Esophagus squamous epithelium (tissue), 5 donors: ENCODE measurements at places on chromosomes 5 and 9.

- DNase-seq: no peak
- H3K36me3 ChIP-seq: no peaks in the 10 kb centered on the region
Measured at GRCh38 chr9:99167694-99168093, 54.0 kb downstream of the ALG2 start.

DNA sequence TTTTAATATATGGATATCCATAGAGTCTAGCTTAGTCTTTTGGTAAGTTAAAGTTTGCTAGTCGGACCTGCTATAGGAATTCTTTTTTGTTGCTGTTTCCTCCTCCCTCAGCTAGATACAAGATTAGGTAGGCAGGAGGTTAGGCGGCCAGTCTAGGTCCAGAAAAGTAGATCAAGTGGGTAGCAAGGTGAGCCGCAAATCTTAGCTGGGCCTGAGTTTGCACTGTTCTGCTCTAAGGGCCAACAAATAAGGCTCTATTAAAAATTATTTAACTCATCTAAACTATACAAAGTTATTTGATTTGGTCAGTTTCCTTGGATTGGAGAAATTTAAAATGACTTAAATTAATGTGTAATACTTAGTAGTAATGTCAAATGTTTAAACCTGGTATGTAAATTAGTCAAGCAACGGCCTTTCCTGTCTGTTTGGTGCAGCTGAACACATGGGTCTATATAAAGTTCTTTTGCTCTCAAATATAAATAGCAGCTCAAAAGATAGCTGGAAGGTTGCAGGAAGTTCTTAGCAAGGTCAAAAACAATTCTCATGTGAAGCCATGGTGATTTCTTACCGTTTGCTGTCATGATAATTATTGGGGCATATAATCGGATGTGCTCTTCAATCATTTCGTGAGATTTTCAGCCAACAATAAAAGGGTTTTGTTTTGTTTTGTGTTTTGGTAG lies 72.0 kb downstream of the PRKACG start:
- no peak overlapping the region for H3K27ac ChIP-seq
- no peak overlapping the region for H3K4me3 ChIP-seq
- no peak for DNase-seq
- no peaks in the 10 kb centered on the region for H3K4me1 ChIP-seq

DNA sequence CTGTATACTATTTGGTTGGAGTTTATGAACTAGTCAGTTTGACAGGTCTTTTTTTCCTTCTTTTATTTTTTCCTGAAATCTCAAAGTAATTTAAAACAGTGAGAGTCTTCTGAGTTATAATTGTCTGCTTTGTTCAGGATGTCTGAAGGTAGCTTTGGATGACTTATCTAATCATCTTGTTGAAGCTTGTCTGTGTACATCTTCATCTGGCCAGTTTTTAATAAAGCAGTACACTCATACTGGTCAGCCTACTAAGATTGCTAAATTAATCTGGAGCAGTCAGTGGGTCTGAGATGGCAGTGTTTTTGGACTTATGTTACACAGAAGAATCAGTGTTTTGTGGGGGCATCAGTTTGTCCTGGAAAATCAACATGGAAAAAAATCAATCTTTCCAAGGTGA lies 482.4 kb downstream of the CDH10 start:
- no peaks in the 10 kb centered on the region for H3K36me3 ChIP-seq
- no peak overlapping the region for H3K27ac ChIP-seq
- H3K27me3 ChIP-seq: no peaks in the 10 kb centered on the region
- no peaks in the 10 kb centered on the region for H3K4me1 ChIP-seq

DNA sequence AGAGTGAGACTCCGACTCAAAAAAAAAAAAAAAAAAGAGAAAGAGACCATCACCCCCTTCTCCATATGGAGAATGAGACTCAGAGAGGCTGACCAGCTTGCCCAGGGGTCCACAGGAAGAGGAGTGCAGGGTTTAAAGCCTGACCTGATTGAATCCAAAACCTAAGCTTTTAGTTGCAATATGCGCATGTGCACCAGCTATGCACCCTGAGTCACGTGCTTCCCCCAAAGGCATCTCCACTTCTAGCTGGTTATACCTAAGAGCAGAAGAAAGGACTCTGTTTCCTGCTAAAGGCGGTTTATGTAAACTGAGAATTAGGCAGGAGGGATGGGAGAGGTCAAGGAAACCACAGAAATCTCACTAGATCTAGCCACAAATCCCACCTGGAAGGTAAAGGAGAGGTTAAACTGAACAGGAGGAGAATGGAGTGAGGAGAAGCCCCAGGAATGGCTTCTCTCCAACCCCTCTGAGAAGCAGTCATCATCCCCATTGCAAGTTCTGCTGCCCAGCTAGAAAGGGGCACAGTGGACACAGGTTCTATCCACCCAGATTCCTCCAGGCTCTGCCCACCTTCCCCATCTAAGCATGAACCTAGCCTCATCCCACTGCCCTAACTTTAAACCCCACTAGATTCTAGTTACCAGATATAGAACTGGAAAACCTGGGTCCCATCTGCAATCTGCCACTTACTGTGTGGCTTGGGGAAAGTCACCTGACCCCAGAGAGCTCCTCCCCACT lies 171.3 kb downstream of the ACTL7B start:
- H3K4me1 ChIP-seq: peaks cover 23% of the 10 kb centered on the region
- no peak overlapping the region for H3K4me3 ChIP-seq
- H3K27me3 ChIP-seq: no peaks in the 10 kb centered on the region
- DNase-seq: no peak
- H3K36me3 ChIP-seq: no peaks in the 10 kb centered on the region

- H3K27me3 ChIP-seq: no peaks in the 10 kb centered on the region
- H3K4me3 ChIP-seq: no peak overlapping the region
- DNase-seq: no peak
- H3K36me3 ChIP-seq: no peaks in the 10 kb centered on the region
Measured at GRCh38 chr5:112551419-112552032, 132.4 kb upstream of the EPB41L4A start.

GRCh38 chr5:180975338-180975737 lies 13.3 kb upstream of the BTNL3 start:
- no peaks in the 10 kb centered on the region for H3K4me1 ChIP-seq
- no peak for DNase-seq
- no peaks in the 10 kb centered on the region for H3K36me3 ChIP-seq
- no peaks in the 10 kb centered on the region for H3K27me3 ChIP-seq
